Stimulated activated CD4-positive, alpha-beta T cell treated with anti-CD3 and anti-CD28 coated beads, Interleukin-2, amount 100 ng/mL, for 24 hours (primary cell): ENCODE measurements at places on chromosomes 6 and 20.

DNA sequence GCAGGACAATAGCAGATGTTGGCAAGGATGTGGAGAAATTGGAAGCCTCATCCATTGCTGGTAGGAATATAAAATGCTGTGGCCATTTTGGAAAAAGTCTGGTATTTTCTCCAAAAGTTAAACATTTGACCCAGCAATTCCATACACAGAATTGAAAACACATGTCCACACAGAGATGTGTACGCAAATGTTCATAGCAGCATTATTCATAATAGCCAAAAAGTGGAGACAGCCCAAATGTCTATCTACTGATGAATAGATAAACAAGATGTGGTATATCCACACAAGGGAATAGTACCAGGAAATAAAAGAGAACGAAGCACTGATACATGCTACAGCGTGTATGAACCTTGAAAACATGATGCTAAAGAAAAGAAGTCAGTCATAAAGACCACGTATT is 40.5 kb downstream of the CFAP61 start:
- no peak for DNase-seq

DNA sequence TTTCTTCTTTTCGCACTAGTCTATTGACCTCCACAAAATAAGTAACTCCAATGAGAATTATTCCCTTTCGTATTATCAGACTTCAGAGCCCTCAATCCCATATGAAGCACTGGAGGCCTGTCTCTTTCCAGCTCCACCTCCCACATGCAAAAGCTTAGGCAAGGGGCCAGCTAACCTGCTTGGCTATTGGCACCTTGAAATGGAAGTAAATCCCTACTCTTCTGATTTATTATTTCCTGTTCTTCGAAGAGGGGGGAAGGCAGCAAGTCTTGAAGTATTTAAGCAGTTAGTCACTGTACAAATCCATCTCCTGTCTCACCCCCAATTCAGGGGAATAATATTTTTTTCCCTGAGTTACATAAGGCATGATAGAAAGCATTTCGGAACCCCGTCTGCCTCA is 577.8 kb downstream of the MAFB start:
- DNase-seq, result no peak

- no peak for DNase-seq
Observed at GRCh38 chr6:33751771-33752645, 5.3 kb upstream of the IP6K3 start.

DNA sequence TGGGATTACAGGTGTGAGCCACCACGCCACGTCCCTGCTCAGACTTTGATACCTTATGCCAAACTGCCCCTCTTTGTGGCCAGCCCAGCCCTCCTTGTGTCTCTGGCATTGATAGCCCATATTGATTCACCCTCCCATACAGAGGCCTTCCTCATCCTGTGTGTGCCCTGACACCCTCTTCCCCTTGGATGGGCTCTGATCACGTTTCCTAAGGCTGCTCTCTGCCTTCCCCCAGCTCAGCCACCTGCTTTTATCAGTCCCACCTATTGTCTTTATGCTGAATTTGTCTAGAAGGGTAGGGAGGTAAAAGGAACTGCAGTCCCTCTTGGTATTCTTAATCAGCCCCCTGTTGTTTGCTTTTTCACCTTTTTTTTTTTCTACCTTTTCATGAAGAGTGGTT is 95.9 kb downstream of the CDKAL1 start:
- DNase-seq, result no peak

- DNase-seq, result peak; percentile 76
Observed at GRCh38 chr6:99520855-99521632, 5.8 kb upstream of the USP45 start.

DNA sequence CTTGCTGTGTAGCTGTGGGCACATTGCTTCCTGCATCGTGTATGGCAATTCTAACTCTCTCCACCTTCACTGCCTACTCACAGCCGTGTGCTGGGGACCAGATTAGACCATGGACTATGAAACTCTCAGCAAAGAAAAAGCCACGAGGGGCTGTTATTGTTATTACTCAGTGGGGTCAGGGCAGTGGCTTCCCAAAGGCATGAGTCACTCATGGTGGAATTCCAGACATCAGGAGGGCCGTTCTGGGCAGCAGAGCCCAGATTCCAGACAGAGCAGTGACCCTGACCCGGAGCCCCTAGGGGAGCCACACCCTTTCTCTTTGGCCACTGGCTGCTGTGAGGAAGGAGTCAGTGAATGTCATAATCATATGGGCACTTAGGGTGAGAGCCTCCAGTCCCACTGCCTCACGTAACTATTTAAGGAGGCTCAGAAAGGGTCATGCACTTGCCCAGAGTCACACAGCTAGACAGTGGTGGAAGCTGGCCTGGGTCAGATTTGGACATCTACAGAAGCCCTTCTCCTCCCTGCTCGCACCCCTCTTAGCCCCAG is 22.2 kb upstream of the CCN5 start:
- no peak for DNase-seq

- no peak for DNase-seq
Observed at GRCh38 chr20:13524339-13524738, 114.4 kb downstream of the TASP1 start.

DNA sequence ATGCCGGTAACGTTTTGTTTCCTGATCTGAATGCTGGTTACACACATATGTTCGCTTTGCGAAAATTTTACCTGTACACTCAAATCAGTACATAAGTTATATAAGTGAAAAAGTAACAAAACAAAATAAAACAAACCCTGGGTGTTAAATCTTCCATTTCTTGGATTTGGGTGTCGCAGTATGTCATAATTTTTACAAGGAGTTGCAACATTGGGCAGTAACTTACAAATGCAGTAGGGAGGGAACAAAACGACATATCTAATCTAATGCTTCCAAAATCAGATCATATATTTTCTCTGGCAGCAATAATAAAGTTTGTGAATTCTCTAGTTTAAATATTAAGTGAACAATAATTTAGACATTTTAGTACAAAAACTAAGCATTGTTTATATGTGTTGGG is 25.2 kb downstream of the SNX14 start:
- no peak for DNase-seq

DNA sequence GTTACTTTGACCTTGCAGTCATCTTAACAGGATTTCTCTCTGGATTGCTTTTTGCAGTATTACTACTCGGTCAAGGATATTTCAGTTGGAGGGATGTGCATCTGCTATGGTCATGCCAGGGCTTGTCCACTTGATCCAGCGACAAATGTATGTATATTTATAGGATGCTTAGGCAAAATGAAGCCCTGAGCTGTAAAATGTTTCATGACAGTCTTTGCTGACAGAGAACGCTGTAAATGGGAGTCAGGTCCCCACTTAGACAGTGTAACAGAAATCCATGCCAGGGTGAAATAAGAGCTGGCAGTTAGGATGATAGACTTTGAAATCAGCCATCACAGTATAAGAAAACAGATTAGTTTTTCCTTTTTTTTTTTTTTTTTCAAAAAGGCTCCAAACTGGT is 264.0 kb downstream of the LAMA2 start:
- no peak for DNase-seq

- no peak for DNase-seq
Observed at GRCh38 chr6:157688275-157688959, 134.6 kb upstream of the SNX9 start.

DNA sequence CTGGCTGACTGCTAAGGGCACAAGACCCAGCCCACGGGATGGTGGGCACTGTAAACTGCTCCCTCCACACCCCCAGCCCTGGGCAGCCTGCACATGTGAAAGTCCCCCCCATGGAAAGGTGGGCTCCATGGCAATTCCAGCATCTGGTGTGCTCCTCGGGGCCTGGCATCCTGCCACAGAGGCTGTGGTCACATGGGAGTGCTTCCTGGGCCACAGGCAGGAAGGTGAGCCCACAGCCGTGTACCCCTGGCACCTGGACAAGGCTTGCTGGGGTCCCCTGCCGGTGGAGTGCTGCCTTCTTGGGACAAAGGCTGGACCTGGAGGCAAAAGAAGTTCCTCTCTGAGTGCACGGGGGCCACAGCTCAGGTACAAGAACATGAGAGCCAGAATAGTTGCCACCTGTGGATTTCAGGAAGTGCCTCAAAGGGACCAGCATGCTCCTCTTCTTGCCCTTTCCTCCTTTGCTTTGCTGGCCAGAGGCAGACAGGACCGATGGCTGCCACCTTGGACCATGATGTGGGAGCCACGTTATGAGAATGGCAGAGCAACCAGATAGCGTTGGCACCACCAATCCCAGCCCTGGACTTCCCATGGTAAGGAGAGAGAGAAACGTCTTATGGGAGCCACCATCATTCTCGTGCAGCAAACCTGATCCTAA is 120.2 kb upstream of the MLN start:
- DNase-seq, result no peak

- no peak for DNase-seq
Observed at GRCh38 chr6:6915219-6915618, 192.5 kb upstream of the RREB1 start.

DNA sequence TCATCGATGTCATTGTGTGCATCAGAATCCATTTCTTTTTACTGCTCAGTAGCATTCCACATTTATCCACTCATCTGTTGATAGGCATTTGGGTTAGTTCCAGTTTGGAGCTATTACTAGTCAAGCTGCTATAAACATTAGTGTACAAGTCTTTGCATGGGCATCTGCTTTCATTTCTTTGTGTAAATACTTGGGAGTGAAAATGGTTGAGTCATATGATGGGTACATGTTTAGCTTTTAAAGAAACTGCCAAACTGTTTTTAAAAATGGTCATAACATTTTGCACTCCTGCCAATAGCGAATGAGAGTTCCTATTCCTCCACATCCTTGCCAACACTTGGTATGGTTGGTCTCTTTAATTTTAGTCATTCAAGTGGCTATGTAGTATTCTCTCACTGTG is 21.2 kb upstream of the SLC22A2 start:
- no peak for DNase-seq

- DNase-seq, result no peak
Observed at GRCh38 chr6:131924881-131925474, 26.2 kb downstream of the CCN2 start.

- no peak for DNase-seq
Observed at GRCh38 chr20:1920252-1920651, 25.0 kb downstream of the SIRPA start.

GRCh38 chr20:1838556-1839279 is 56.5 kb upstream of the SIRPA start:
- DNase-seq, result no peak

- peak; percentile 45 for DNase-seq
Observed at GRCh38 chr20:23235173-23236027, 115.2 kb upstream of the NXT1 start.

DNA sequence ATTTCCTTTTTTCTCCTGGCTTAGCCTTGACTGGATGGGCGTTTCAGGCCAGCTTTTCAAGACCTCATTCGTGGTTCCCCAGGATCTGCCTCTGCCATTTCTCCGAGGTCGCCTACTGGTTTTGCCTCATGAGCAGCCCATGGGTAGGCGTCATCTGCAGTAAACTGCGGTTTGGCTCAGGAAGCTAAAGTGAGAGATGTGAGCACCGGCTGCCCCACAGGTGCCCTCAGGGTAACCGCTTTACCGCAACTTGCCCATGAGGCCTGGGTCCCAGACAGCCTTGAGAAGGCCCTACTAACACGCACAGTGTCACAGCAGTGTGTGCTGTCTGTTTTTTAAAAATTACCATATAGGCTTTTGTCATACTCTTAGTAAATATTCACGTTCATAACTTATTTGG is 53.4 kb upstream of the TBXT start:
- DNase-seq, result peak; percentile 18

DNA sequence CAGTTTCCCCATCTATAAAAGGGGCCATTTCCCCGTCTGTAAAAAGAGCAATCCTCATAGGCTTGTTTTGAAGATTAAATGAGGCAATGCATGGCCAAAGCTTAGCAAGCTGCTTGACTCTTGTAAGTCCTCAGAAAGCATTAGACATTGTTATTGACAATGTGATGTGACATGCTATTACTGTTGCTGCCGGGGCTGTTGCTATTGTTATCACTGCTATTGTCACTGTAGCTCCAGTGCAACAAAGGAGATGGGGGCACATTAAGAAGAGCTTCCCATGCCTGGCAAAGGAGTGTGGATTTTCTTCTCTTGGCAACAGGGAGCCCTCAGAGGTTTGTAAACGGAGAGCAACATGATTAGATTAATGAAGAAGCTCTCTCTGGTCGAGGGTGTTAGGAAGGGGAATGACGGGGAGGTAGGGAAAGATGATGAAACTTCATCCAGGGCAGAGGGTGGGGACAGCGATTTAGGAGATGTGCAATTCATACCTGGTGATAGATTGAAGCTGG is 33.1 kb upstream of the FAM83D start:
- no peak for DNase-seq
